ENCODE measurements at places on chromosomes 5 and 9.
A peak's percentile ranks its signal among the peaks of the same experiment; 100 is the strongest.

DNA sequence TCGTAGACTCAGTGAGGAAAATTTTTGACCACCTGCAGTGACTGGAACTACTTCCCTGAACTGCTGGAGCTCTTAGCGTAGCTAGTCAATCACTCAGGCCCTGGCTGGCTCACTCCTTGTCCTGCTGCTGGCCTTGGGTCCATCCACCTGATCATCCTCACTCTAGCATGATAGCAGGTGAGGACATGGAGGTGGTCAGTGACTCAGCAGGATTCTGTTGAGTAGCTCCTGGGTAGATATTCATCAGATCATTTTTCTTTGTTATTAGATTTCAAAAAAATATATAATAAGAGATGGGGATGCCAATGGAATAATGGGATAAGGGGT lies 25.0 kb upstream of the SEMA4D start:
- H3K4me1 ChIP-seq, result peaks cover 11% of the 10 kb centered on the region
- H3K4me3 ChIP-seq, result no peak overlapping the region
- H3K36me3 ChIP-seq, result no peaks in the 10 kb centered on the region
- no peak overlapping the region for H3K27ac ChIP-seq

GRCh38 chr9:88462191-88462590 lies 72.8 kb upstream of the NXNL2 start:
- DNase-seq, result no peak
- no peak overlapping the region for H3K27ac ChIP-seq
- no peaks in the 10 kb centered on the region for H3K27me3 ChIP-seq
- H3K4me1 ChIP-seq, result peaks cover 23% of the 10 kb centered on the region

DNA sequence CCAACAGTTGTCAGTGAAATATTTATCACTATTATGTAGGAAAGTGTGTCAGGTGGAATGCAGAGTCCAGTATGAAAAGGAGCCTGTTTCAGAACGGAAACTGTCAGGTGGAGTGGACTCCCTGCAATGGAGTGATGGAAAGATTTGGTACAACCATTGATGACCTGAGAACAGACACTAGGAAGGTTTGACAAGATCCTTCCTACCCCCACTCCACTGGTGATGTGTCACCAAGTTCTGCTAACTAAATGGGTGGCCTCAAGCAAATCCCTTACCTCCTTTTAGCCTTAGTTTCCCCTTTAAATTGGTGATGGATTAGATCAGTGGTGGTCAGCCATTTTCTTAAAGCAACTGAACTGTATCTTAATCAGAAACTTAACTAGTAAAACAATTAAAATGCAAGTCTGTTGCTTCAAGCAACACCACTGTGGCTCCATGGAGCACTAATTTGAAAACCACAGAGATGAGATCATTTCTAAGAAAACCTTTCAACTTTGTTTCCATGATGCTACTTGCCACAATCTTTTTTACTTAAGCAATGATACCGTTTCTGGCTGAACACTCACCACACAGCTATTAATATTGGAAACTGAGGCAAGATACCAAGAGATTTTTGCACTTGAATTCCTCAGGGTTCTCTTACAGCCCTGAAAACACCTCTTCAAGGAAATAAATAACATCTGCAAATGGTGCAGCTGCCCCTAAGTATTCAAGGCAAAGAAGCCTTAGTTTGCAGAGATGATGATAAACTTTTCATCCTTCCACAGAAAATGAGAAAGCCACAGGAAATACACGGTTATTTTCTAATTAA lies 140.6 kb downstream of the ERCC6L2 start:
- peaks cover 18% of the 10 kb centered on the region for H3K27me3 ChIP-seq
- peaks cover 15% of the 10 kb centered on the region for H3K4me1 ChIP-seq
- H3K36me3 ChIP-seq, result peaks cover 17% of the 10 kb centered on the region
- no peak for DNase-seq
- no peak overlapping the region for H3K27ac ChIP-seq

DNA sequence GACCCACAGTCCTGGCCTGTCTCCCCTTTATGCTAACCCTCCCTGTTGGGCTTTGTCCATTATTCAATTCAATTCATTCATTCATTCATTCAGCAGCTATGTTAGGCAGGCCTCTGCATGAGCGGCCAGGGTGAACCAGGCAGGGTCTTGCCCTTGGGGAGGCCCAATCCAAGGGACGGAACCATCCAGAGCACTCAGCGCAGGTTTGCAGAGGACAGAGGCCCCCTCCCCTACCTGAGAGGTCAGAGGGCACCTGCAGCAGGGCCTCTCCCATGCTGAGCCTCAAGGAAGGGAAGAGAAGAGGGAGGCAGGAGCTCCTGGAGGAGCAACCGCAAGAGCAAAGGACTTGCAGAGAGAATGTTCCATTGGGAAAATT lies 61.4 kb downstream of the C9orf50 start:
- peak overlapping the region; percentile 87 for H3K27ac ChIP-seq
- H3K4me3 ChIP-seq, result peak overlapping the region; percentile 48
- H3K4me1 ChIP-seq, result peaks cover 55% of the 10 kb centered on the region
- no peak for DNase-seq

GRCh38 chr5:66324357-66324756 lies 180.3 kb downstream of the SREK1 start:
- no peak overlapping the region for H3K4me3 ChIP-seq
- H3K4me1 ChIP-seq, result peaks cover 8% of the 10 kb centered on the region
- DNase-seq, result no peak
- no peaks in the 10 kb centered on the region for H3K36me3 ChIP-seq

Data from type B pancreatic cell (in vitro differentiated cells).